Left ventricle myocardium inferior (tissue), 1 donor: ENCODE measurements at places on chromosomes 12 and 14. TPM values are rescaled to one million over a fixed set of nuclear protein-coding genes. Genes with fewer than 3 reads are reported as not detected.

GRCh38 chr14:100589760-100590469, 2.7 kb upstream of the BEGAIN start:
- no peak overlapping the region for H3K4me3 ChIP-seq
- H3K4me1 ChIP-seq: peaks cover 19% of the 10 kb centered on the region
- no peak overlapping the region for H3K27ac ChIP-seq
- peaks cover 94% of the 10 kb centered on the region for H3K27me3 ChIP-seq
- no peaks in the 10 kb centered on the region for H3K36me3 ChIP-seq
- peak; percentile 0 for DNase-seq

RTN1 gene
- 0.80 TPM for total RNA-seq

GRCh38 chr14:67653651-67654280, 20.7 kb downstream of the VTI1B start:
- H3K27me3 ChIP-seq: no peaks in the 10 kb centered on the region
- H3K4me1 ChIP-seq: peaks cover 14% of the 10 kb centered on the region
- H3K36me3 ChIP-seq: peaks cover 98% of the 10 kb centered on the region
- H3K4me3 ChIP-seq: no peak overlapping the region
- H3K27ac ChIP-seq: no peak overlapping the region

- no peak overlapping the region for H3K4me3 ChIP-seq
- DNase-seq: no peak
- peaks cover 89% of the 10 kb centered on the region for H3K4me1 ChIP-seq
- no peaks in the 10 kb centered on the region for H3K27me3 ChIP-seq
- H3K36me3 ChIP-seq: no peaks in the 10 kb centered on the region
- peak overlapping the region; percentile 83 for H3K27ac ChIP-seq
Observed at GRCh38 chr14:24815543-24815942, 181.6 kb upstream of the GZMB start.

DNA sequence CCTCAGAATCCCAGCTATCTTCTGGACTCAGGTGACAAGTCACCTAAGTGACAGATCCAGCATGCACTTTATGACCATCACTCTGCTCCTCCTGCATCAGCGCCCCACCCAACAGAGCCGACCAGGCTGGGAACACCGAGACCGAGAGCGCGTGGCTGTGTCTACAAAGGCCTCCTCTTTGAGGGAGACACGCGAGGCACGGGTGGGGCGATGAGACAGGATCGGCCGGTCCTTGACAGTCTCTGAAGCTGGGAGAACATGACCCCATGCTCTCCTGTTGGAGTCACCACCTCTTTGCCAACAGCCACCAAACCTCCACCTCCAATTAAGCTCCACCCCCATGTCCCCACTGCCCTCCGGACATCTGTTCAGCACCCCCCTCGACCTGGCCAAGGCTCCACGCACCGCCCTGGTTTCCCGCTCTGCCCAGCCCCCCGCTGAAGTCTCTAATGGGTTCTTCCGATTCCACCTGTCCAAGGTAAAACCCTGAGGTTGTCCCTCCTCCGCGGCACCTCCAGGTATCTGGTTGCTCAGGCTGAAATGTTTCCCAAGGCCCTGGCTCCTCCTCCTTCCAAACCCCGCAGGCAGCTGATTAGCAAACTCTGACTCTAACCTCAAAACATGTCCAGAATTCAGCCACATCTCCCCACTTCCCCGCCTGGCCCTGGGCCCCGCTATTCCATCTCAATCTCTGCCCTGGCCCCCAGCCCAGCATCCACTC, 31.5 kb downstream of the HSP90AA1 start:
- peaks cover 3% of the 10 kb centered on the region for H3K4me1 ChIP-seq
- H3K4me3 ChIP-seq: no peak overlapping the region
- no peaks in the 10 kb centered on the region for H3K27me3 ChIP-seq
- DNase-seq: no peak
- H3K36me3 ChIP-seq: peaks cover 37% of the 10 kb centered on the region

DNA sequence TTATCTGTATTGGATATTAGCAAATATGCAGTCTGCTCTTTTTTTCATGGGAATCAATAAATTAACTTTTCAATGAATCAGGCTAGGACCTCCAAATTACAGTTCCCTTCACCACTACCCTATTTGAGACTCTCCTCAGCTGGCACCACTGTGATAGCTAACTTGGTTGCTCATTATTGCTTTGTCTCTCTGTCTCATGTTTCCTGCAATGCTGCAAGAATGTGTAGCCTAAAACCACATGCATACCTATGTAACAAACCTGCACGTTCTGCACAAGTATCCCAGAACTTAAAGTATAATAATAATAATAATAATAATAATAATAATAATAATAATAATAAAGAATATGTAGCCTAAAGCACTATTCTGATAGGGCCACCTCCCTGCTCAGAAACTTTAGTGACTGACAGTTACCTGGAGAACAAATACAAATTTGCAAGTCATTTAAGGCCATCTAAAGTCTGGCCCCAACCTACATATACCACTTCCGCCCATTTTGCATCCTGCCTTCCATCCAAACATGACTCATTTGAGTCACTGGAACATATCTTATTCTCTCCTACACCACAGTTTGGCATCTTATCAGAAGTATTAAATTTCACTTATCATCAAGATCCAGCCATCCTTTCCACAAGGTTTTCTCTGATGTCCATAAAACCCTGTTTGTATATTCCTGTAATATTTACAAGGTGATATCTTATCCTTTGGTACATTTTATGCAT, 215.1 kb downstream of the LRRK2 start:
- no peak overlapping the region for H3K27ac ChIP-seq
- no peak for DNase-seq
- no peaks in the 10 kb centered on the region for H3K27me3 ChIP-seq
- H3K4me3 ChIP-seq: no peak overlapping the region

DNA sequence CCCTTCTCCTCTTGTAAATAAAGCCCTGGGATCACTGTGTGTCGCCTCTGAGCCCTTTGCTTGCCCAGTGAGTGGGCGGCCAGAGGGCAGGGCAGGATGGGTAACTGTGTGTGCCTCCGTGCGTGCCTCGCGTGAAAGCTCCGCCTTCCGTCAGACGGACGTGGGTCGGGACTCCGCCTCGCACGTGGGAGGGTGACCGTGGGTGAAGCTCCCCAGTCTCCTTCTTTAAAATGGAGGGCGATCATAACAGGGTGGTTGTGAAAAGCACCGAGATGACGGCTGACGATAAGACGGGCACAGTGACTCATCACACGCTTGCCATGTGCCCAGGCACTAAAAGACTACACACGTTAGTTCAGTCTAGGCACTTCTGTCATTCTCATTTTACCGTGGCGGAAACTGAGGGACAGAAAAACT, 9.2 kb downstream of the PHB2 start:
- H3K4me1 ChIP-seq: peaks cover 68% of the 10 kb centered on the region
- H3K27me3 ChIP-seq: no peaks in the 10 kb centered on the region
- peak overlapping the region; percentile 38 for H3K4me3 ChIP-seq
- DNase-seq: peak; percentile 60
- peak overlapping the region; percentile 86 for H3K27ac ChIP-seq

- no peaks in the 10 kb centered on the region for H3K36me3 ChIP-seq
- peak overlapping the region; percentile 65 for H3K27ac ChIP-seq
- no peak for DNase-seq
- no peak overlapping the region for H3K4me3 ChIP-seq
- peaks cover 50% of the 10 kb centered on the region for H3K4me1 ChIP-seq
Observed at GRCh38 chr14:38992067-38992844, 110.8 kb downstream of the SEC23A start.

- H3K27ac ChIP-seq: peak overlapping the region; percentile 86
- H3K4me3 ChIP-seq: no peak overlapping the region
- H3K36me3 ChIP-seq: no peaks in the 10 kb centered on the region
- no peaks in the 10 kb centered on the region for H3K27me3 ChIP-seq
- DNase-seq: no peak
Observed at GRCh38 chr14:99559286-99559990, 44.6 kb downstream of the CCDC85C start.

C12orf50 gene
- total RNA-seq: not detected

NID2 gene
- total RNA-seq: 35.2 TPM

PTPRR gene
- 1.3 TPM for total RNA-seq

- H3K27me3 ChIP-seq: peaks cover 21% of the 10 kb centered on the region
- no peak overlapping the region for H3K4me3 ChIP-seq
- no peak overlapping the region for H3K27ac ChIP-seq
- DNase-seq: no peak
- no peaks in the 10 kb centered on the region for H3K36me3 ChIP-seq
Observed at GRCh38 chr14:95025941-95026340, 131.4 kb downstream of the DICER1 start.

NINJ2 gene
- total RNA-seq: 4.6 TPM

GRCh38 chr14:76268047-76268431, 107.9 kb upstream of the ESRRB start:
- peaks cover 17% of the 10 kb centered on the region for H3K27me3 ChIP-seq
- H3K36me3 ChIP-seq: no peaks in the 10 kb centered on the region
- peak overlapping the region; percentile 64 for H3K4me3 ChIP-seq
- peak overlapping the region; percentile 21 for H3K27ac ChIP-seq

DNA sequence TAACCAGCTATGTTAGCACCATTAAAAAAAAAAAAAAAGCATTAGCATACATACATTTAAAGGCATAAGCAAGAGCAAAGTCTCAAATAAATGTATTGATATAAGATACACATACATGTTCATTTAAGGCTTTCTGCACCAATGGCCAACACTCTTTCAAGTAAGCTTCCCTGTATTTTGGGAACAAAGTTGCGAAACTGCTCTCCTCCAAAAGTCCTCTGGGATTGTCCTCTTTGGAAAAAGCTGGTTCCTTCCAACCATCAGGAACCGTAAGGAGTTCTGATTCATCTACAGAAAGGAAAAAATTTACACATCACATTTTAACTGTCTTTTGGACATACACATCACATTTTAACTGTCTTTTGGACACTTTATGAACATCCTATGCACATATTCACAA, 3.2 kb downstream of the KRR1 start:
- H3K27me3 ChIP-seq: no peaks in the 10 kb centered on the region
- no peak overlapping the region for H3K27ac ChIP-seq
- no peak for DNase-seq
- H3K4me3 ChIP-seq: no peak overlapping the region
